ENCODE measurements at places on chromosomes 7 and 10.

GRCh38 chr7:15323550-15323949 lies 238.3 kb downstream of the AGMO start:
- DNase-seq: no peak

DNA sequence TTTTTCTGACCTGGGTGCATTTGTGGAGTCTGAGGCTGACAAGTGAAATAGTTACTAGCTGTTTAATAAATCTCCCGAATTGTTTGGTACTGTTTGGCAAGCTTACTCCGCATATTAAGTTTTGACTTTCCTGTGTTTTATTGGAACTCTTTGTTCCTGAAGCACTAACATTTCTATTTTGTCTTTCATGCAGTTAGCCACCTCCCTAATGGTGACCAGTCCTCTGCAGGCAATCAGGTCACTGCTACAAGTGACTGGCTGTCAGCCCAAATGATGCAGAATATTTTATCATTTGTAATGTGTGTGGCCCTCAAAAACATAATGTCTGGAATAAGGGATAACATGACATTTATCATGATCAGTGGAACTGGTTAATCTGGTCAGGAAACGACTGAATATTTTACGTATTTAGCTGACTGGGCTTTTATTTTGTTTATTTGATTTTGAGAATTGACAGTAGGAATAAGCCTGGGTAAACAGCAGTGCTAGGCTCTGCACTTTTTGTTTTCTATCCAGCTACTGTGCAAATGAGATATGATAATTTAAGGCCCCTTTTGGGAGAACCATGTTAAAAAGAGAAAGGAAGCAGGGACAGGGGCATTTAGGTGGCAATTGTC lies 82.9 kb downstream of the ST7 start:
- DNase-seq: peak; percentile 65

DNA sequence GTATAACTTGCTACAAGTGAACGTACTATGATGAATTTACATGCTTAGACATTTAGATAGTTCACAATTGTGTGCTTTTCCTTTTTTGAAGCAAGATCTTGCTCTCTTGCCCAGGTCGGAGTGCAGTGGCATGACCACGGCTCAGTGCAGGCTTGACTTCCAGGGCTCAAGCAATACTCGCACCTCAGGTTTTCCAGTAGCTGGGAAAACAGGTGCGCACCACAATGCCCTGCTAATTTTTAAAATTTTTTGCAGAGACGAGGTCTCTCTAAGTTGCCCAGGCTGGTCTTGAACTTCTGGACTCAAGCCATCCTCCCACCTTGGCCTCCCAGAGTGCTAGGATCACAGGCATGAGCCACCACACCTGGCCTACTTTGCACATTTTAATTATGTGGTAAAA lies 1.8 kb downstream of the GPR15LG start:
- no peak for DNase-seq

DNA sequence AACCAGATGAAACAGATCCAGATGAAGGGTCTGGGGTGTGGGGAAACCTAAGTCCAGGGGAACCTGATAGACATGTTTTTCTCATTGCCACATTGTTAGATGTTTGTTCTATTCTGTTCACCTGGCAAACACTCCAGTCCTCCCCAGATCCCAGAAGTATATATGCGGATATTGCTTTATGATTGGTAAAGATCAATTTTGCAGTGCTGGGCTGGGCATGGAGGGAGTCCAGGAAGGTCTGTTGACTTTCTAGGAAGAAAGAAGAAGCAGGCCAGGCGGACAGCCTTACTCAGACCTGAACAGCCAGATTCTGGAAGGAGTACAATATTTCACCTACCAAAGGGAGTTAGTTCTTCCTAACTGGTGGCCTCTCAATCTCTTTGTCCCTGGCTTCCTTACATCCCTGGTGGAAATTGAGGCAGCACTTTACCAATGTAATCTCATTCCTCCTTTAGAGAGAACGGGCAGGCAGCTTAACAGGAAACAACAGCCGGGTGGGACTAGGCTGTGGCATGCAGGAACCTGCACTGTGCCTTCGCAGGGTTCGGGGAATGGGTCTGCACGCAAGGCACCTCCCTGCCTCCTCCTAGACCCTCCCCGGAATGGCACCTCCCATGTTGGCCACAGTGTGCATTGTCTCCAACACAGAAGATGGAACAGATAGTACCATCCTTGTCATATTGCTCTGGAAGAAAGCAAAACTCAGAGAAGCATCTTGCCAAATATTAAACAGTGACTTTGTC lies 930 bp downstream of the GIMAP6 start:
- DNase-seq: no peak

DNA sequence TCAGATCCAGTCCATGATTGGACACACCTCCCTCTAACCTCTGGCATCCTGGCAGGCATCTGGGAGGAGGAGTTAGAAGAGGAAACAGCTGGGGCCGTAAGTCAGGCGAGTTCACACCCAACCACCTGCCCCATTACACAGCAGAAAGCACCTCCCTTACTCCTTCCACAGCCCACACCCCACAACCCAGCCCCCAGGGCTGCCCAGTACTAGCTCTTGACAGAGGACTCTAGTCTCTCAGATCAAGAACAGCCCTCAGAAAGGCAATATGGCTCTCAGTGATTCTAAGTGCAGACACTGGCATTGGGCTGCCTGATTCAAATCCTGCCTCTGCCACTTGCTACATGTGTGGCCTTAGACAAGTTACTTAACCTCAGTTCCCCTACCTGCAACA lies 34.1 kb downstream of the KCNMA1 start:
- no peak for DNase-seq

DNA sequence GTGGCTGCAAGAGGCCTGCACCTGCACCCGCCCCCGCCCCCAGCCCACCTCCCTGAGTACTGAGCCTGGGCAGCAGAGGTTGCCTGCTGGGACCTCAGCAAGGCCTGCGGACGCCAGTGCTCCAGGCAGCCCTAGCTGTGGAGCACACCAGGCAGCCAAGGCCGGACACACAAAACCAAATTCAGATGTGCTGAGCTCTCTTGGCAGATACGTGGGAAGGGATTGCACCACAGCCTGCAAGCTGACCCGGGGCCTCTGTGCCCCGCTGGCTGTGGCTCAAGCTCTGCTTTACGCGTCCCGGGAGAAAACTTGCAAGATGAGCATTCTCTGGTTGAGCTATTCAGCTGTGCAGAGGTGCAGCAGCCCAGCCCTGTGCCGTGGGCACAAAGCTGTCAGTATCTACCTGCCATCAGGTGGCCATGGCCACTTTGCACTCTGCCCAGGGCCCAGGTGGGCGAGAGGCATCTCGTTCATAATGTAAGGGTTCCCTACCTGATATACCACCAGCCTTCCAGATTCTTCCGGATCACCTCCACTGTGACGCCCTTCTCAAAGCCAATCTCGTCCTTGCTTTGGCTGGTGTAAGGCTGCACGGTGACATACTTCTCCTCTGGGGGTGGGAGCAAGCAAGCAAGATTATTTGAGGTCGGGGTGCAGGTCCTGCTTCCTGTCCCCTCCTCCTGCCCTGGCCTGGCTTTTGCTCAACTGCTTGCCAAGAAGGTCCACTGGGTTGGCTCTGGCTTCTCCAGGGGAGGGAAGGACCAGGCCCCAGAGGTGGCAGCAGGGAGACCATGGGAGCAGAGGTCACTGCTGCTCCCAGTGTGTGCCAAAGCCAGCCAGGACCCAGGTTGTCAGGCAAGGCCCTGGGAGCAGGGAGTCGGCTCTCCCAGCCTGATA lies 123.4 kb downstream of the NEURL1 start:
- DNase-seq: peak; percentile 39

DNA sequence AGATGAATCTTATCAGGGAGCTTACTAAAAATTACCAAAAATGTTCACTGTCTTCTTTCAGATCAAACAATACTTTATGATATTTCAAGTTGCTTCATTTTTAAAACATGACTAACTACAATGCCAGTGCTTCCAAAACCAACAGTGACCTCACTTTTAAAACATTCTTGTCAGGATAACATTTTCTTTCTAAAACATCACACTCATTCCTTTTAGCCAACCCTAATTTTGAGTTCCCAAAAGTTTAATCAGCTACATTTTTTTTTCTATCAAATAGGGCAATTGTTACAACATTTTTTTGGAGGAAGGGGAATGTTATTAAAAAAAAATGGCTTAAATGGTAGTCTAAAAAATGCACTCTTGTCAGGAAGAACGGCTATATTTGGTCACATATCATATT lies 37.3 kb downstream of the RTKN2 start:
- no peak for DNase-seq

GRCh38 chr7:116782177-116782711 lies 80.1 kb upstream of the CAPZA2 start:
- DNase-seq: no peak

DNA sequence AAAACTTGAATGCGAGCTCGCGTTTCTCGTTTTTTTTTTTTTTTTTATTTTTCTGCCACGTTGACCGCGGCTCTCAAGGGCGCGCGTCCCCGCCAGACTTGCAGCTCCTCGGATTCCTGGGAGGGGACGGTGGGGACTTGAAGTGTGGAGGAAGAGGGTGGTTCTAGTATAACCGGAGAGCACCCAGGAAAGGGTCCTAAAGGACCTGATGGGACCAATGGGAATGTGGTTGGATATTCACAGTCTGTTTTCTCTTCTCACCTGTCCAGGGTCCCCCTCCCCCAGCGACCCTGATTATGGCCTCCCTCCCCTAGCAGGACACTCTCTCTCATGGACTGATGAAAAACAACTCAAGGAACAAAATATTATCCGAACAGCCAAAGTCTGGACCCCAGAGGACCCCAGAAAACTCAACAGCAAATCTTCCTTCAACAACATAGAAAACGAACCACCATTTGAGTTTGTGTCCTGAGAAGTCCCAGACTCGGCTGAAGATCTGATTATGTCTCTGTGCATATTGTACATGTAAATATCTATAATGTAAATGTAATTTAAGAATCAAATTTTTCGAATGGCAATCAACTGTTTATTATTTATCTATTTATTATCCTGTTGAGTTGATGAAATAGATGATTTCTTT lies 1.4 kb downstream of the PTF1A start:
- DNase-seq: no peak

DNA sequence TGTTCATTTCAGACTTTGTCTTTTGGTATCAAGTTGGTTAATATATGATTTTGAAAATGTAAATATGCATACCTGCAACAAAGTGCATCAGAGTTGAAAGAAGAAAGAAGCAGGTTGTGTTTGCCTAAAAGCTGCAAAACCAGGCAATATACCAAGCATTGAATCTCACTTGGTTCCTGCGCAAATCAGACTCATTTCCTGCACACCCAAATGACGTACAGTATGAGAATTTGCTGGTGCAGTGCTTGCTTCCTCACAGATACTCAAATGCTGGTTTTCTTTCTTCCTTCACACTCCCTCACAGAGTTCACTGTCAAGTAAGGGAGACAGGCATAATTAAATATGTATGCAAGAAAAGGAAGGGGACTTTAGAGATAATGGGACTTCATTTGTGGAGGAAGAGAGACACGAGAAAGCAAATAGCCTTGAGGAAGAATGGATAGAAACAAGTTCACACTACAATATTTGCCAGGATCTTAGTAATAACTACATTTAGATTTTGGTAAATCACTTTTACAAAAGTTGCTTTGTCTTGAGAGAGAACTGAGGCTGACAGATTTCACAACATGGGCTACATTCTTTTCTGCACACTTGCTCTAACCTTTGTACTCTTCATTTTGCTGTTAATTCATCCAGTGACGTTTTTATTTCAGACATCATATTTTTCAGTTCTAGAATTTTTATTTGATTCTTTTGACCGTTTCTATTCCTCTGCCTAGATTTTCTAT lies 56.9 kb upstream of the AOAH start:
- no peak for DNase-seq

DNA sequence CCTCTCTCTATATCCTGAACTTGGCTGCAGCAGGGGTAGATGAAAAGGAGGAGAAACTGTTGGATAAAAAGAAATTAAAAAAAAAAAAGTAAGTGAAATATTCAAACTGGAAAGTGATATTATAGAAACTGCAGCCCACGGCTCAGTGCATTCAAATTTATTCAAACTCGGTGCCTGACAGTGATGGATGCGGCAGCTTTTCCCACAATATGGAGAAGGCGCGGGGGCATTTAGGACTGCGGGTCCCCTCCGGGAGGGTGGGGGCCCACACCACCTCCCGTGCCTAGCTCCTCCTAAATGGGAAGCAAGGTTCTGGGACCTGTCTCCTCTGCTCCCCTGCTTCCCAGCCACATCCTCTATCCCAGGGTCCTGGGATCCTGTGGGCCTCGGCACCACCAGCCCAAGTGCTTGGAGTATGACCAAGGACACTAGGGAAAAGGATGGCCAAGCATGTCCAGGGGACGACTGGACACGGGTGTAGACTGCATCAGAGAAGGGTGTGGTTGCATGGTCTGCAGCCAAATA lies 82.4 kb downstream of the HIF1AN start:
- no peak for DNase-seq

- DNase-seq: no peak
Measured at GRCh38 chr10:48940372-48940771, 732 bp upstream of the LRRC18 start.

DNA sequence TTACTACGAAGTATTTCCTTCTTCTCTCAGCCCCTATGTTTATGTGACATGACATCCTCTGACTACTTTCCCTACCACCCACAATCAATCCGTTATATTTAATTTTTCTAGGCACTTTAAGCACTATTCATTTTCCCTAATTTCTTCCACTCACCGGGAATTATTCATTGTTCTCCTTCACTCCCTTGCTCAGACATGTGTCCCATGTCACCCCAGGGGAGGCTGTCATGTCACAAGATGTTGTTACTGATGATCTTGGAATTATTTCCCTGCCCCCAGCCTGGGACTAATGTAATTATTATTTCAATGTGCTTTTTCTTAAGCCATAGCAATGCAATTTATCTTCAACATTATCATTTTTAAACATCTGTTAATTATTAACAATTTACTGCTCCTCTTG lies 317.2 kb downstream of the PHF14 start:
- DNase-seq: peak; percentile 34

GRCh38 chr7:48109848-48110663 lies 21.0 kb downstream of the UPP1 start:
- peak; percentile 71 for DNase-seq

DNA sequence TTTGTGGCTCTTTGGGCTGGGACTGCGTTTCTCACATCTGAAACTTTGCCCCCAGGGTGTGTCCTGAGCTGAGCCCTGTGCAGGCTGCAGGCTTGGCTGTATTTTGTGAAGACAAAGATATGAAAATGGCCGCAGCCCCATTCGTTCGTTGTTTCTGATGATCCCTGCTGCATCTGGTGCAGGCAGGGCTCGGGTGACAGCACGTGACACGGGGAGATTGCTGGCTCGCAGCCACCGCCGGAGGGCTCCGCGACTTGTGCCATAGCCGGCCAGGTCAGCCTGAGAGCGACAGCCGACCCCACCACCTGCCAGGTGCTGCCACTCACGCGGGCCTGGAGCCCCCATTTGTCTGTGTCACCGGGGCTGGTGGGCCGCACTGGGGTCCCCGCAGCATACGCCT lies 81.3 kb downstream of the ZRANB1 start:
- no peak for DNase-seq
